Renal cortex interstitium (tissue), 15 donors: ENCODE measurements at places on chromosomes 2 and 18. TPM values are rescaled to one million over a fixed set of nuclear protein-coding genes. Genes with fewer than 3 reads are reported as not detected.

DNA sequence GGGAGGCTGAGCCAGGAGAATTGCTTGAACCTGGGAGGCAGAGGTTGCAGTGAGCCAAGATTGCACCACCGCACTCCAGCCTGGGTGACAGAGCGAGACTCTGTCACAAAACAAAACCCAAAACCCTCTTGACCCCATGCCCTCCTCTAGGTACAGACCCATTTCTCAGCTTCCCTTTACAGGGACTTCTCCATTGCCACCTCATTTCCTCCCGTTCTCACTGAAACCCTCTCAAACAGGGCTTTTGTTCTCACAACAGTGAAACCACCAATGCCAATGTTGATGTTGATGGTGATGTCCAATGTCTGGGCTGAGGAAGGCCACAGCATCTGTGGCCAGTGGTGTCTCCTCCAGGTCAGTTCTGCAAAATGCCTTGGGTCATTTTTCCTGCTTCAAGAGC lies 69.0 kb upstream of the ZCCHC2 start:
- no peak for DNase-seq

DNA sequence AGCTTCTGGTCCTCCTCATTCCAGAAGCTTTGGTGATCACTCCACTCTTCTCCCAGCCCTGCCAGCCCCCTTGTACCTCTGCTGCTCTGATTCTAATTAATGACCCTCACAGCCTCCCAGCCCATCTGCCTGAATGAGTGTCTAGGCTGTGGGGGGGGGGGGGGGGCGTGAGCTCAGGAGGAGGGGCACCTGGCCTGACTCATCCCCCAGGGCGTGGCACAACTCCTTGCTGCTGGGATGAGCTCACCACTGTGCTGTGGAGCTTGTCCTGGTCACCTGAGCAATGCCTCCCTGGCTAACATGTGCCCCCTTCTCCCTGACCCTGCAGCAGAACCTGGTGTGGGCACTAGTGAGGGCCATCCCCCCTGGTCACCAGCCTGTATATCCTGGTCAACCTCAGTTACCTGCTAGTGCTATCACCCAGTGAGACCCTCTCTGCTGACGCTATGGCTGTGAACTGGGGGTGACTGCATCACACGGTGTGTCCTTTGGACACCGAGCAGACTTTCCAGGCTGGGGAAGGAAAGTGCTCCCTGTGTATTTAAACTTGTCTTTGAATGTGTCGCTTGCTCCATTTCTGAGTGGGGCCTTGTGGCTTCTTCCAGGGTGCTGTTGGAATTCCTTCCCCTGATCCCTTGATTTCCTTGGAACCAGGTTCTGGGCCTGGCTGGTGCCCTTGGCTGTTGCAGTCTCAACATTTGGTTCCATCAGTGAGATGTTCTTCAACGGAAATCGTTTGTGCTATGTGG lies 41.5 kb upstream of the PUM2 start:
- no peak for DNase-seq

GRCh38 chr18:48833701-48834412 lies 116.9 kb downstream of the SMAD7 start:
- DNase-seq, result no peak

Gene ABCG5
- polyA plus RNA-seq, result 0.44 TPM

GRCh38 chr2:180722551-180723239 lies 257.7 kb upstream of the UBE2E3 start:
- DNase-seq, result no peak

GRCh38 chr2:104853534-104854497 lies at the start of gene POU3F3:
POU3F3 (plus strand) TSS chr2:104854115; CDS start chr2:104855511, 1,396 bp downstream.
- peak; percentile 92 for DNase-seq

- no peak for DNase-seq
Observed at GRCh38 chr18:34643989-34644388, 66.1 kb upstream of the DTNA start.

DNA sequence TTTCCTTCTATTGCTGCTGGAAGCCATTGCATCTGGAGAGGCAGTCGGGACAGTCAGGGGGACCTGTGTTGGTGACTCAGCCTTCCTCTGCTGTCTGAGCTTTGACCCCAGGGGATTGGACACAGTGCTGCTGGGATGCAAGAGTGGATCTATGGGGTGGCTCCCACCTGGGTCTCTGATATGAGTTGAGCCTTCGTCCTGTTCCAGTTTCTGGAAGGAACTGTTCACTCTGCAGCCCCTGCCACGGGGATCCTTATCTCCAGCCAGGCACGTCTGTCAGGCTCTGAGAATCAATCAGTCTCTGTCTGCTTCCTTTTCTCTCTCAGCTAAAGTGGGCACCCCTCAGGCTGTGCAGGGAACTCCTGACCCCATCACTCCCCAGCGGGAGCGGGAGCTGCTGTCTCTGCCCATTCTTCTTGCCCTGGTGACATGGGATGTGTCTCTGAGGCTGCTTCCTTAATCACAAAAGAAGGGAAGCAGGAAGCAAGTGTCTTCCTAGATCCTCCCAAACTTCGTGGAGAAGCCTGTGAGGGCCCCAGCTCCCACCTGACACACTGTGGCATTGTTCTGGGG lies 51.7 kb downstream of the ARHGAP28 start:
- no peak for DNase-seq

- no peak for DNase-seq
Observed at GRCh38 chr2:138779781-138780445, at the start of gene NXPH2. NXPH2 (minus strand) TSS chr2:138780390; CDS start chr2:138780241, 149 bp downstream.

Gene LRRC30
- 0.29 TPM for polyA plus RNA-seq

GRCh38 chr18:59696311-59697235 lies 650 bp downstream of the CCBE1 start:
- no peak for DNase-seq

DNA sequence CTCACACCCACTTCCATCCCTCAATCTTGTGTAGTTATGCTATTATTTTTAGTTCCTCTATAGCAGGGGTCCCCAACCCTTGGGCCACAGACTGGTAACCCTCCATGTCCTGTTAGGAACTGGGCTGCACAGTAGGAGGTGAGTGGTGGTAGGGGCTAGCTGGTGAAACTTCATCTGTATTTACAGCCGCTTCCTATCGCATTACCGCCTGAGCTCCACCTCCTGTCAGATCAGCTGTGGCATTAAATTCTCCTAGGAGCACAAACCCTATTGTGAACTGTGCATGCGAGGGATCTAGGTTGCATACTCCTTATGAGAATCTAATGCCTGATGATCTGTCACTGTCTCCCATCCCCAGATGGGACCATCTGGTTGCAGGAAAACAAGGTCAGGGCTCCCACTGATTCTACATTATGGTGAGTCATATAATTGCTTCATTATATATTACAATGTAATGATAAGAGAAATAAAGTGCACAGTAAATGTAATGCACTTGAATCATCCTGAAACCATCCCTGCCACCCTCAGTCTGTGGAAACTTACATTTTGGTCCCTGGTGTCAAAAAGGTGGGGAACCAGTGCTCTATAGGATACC lies 1.6 kb upstream of the RAB11FIP5 start:
- no peak for DNase-seq

DNA sequence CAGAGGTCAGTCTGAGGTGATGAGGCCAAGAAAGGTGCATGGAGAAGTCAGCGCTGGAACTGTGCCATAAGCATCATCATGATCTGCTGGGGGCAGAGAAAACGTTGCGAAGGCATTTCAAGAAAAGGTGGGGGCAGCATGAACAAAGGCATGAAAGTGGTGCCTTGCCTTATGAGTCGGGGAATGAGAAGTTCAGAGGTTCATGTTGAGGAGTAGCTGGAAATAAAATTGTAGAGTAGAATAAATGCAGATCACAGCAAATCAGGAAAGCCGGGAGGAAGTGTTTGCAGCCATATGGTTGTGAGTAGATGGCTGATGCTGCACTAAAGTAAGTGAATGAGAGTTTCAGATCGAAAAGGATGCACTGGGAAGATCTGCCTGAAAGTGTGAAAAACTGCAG lies 72.1 kb upstream of the ARL5A start:
- DNase-seq, result no peak

Gene CXCR4
- polyA plus RNA-seq, result 59.7 TPM

- DNase-seq, result no peak
Observed at GRCh38 chr18:51543658-51544155, 346.2 kb upstream of the MEX3C start.

GRCh38 chr2:16155366-16155765 lies 215.0 kb downstream of the MYCN start:
- no peak for DNase-seq

Gene PFN4
- 3.5 TPM for polyA plus RNA-seq

Gene ADD2
- 6.0 TPM for polyA plus RNA-seq

DNA sequence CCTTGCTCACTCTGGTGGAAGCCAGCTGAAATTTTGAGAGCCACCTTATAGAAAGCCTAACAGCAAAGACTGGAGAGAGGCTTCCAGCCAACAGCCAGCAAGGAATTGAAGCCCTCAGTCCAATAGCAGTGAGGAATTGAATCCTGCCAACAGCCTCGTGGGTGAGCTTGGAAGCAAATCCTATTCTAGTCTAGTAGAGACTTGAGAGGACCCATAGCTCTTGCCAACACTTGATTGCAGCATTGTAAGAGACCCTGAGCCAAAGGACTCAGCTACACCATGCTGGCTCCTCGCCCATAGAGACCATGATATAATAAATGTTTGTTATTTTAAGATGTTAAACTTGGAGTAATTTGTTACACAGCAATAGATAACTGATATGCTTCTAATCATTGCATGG lies 403.0 kb upstream of the TNP1 start:
- no peak for DNase-seq

DNA sequence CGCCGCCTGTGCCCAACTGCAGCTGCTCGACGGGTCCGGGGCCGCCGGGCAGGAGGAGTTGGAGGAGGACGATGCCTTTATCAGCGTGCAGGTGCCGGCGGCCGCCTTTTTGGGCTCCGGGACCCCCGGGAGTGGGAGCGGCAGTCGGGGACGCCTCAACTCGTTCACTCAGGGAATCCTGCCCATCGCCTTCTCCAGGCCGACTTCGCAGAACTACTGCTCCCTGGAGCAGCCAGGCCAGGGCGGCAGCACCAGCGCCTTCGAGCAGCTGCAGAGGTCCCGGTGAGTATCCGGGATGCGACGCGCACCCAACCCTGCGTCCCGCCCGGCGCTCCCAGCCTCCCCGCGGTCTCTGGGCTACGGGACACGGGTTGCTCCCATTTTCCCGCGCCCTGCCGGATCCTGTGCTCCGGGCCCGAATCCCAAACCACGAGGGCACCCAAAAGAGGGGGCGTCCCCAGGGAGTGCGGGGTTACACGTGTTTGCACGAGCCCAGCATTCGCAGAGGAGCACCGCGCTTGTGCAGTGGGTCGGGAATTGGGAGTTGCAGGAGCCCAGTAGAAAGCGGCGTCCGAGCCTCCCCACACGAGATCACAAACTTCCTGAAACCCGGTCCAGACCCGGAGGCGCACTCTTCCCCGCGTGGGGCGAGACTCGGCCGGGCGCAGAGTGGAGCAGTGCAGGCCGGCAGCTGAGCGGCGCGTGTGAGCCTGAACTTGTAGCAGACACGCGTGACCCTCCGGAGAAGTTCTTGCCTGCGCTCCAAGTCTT lies 1.2 kb downstream of the CABLES1 start:
- DNase-seq, result no peak

GRCh38 chr2:200705305-200706041 lies 106.2 kb upstream of the BZW1 start:
- no peak for DNase-seq

- DNase-seq, result no peak
Observed at GRCh38 chr2:226396541-226396940, 403.1 kb downstream of the IRS1 start.

GRCh38 chr2:84442888-84443287 lies 16.2 kb downstream of the SUCLG1 start:
- no peak for DNase-seq

Gene NABP1
- 59.5 TPM for polyA plus RNA-seq

GRCh38 chr2:187126247-187127005 lies 277.5 kb upstream of the ZSWIM2 start:
- no peak for DNase-seq

Gene YES1
- polyA plus RNA-seq, result 76.0 TPM

DNA sequence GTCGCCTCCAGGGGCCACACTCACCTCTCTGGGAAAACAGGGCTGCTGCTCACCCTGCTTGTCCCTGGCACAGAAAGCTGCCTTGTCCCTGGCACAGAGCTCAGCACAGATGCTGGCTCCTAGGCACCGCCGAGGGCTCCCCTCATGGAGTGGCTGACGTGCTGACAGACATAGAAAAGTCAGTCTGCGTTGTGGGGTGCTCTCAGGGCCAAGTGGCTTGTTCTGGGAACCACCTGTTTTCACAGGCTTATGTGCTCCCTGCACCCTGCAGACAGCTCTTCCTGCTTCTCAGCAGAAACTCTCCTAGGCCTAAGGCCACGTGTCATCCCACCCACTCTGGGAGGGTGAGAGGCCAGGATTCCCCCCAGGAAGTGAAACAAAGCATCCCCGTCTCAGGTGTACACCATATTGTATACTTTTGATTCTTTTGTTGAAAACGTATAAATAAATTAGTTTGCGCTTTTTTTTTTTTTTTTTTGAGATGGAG lies 84.7 kb upstream of the TMEM200C start:
- no peak for DNase-seq

Gene PLB1
- polyA plus RNA-seq, result 1.5 TPM
